ENCODE measurements at places on chromosomes 12 and 14. TPM values are rescaled to one million over a fixed set of nuclear protein-coding genes. Genes with fewer than 3 reads are reported as not detected.

DNA sequence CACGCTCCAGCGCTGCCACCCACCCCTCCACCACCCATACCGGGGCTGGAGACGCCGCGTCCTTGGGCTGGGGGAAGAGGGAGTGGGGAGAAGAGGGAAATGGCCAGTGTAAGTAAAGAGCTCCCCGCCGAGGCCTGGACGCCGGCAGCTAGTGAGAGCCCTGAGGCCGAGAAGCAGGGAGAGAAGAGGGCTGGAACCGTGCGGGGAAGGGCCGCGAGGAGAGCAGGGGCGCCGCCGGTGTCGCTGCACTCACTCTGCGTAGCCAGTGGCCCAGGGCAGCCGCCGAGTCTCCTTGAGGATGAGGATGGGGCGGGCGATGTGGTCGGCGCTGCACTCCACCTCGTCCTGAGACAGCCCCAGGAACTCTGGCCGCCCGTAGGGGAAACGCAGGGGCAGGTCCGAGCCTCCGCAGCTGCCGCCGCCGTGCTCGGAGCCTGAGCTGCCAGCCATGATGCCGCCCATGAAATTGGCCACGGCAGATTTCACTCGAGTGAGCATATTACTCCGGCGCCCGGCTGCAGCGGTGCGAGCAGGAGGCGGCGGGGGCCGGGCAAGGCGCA is 631 bp downstream of the PPM1H start:
- DNase-seq = peak; percentile 62

- no peak for DNase-seq
Observed at GRCh38 chr12:16972923-16973770, 367.2 kb upstream of the LMO3 start.

GRCh38 chr14:104085032-104085888 is at the start of gene ASPG:
ASPG (plus strand) TSS chr14:104085700; CDS start chr14:104085771, 71 bp downstream.
- no peak for DNase-seq

DNA sequence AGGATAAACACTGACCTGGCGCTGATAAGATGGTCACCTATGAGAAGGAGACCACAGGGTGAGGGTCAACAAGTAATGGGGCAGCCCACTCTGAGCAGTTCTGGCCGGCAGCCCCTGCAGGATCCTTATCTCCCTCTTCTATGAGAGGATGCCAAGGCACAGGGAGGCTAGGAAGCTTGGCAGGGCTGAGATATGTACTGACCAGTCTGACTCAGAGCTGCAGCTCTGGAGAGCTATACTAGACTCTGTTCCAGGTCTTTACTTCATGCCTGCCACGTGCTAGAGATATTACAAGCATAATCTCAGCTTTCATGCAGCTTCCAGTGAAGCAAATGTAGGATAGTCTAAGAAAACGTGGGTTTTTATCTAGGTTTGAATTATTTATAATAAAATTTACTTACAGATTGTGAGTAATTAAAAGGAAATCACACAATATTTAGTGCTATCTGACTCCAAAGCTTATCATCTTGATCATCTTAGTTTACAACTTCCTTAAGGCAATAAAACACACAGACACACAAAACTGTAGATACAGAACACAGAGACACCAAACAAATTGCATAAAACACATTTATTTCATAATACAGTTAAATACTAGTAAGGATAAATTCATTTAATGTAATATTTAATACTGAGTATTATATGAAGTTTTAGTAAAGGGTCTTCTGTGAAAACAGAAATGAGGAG is 32.3 kb downstream of the GIT2 start:
- DNase-seq = peak; percentile 91

DNA sequence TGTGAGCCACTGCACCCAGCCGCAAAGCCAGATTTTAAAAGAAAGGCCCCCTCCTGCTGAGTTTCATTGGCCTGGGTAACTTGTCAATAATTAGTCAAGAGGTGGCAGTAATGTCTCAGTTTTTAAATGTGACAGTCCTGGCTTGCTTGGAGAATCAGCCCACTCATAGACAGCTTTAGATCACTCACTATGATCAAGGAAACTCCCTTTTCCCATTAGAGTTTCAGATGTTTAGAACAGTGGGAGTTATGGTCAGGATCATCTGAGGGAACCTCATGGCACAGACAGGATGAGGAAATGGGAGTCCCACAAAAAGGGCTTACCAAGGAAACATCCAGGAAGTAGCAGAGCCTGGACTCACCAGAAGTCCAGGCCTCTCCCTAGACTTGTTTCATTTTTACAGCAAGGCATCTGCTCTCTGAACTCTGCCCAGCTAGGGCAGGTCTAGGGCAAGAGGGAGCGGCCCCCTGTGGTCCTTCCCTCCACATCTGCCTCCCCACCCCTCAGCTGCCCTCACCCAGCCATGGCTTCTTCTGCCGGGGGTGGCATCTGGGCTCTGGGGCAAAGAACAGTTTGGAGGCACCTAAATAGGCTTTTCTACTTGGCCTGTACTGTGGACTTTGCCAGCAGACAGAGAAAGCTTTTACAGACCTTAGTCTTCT is 11.2 kb downstream of the BCL2L14 start:
- peak; percentile 73 for DNase-seq

DNA sequence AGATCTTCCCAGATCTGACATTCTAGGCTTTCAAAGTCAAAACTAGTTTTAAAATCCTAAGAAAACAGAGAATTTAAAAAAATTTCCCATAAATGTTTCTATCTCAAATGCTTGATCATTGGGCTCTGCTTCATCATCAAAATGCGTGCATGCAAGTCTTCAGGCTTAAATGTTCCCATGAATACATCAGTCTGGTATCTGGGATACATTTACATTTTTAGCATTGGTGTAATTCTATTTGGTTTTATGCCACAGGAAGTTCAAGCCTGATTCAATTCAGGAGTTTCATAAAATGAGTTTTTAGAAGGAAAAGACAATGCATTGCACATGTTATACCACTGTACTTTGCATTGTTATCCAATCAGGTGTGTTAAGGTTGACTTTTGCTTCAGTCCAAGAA is 336.4 kb downstream of the PCNX1 start:
- peak; percentile 91 for DNase-seq

GRCh38 chr14:105531088-105531893 is 4.9 kb downstream of the TMEM121 start:
- DNase-seq = no peak

DNA sequence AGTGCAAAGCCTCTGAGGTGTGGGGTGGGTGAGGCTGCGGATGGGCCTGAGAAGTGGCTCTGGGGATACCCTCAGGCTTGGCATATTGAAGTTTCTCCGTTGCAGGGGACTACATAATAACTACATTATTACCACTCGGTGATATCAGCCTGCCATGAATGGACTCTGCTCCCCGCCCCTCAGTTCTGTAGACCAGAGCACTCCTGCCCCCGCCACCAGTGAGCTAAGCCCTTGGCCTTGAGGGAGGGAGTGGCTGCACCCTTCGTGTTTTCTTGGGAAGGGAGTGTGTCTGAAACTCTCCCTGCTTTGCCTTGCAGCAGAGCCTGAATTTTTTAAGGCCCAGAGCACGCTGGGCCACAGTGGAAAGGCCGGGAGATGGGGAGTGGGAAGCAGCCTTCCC is 1.7 kb downstream of the ORAI1 start:
- no peak for DNase-seq

DNA sequence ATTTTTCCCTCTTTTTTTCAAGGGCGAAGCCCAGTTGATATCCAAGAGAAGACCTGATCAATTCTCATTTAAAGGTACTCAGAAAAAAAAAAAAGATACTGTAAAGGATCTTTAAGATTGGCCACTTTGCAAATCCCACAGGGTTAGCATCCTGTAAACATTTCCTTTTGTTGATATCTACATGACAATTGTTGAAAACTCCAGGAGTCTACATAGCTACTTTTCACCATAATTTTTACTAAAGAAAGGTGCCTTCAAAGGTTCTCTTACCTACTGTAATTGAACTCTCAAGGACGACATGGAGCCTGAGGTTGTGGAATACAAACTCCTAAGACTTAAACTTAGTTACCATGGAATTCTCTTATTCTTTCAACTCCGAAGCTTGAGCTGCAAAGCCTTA is 125.5 kb downstream of the HECTD4 start:
- no peak for DNase-seq

Gene ANO2
- total RNA-seq = not detected

Gene RHOJ
- total RNA-seq = 1.6 TPM

Gene PROX2
- total RNA-seq = not detected

Gene CACNA2D4
- not detected for total RNA-seq

Measured in GM23248 (cell line).